ENCODE measurements at places on chromosomes 6 and 20. TPM values are rescaled to one million over a fixed set of nuclear protein-coding genes. Genes with fewer than 3 reads are reported as not detected.

GRCh38 chr6:118317581-118318563, 230.2 kb upstream of the PLN start:
- DNase-seq = peak; percentile 66

DNA sequence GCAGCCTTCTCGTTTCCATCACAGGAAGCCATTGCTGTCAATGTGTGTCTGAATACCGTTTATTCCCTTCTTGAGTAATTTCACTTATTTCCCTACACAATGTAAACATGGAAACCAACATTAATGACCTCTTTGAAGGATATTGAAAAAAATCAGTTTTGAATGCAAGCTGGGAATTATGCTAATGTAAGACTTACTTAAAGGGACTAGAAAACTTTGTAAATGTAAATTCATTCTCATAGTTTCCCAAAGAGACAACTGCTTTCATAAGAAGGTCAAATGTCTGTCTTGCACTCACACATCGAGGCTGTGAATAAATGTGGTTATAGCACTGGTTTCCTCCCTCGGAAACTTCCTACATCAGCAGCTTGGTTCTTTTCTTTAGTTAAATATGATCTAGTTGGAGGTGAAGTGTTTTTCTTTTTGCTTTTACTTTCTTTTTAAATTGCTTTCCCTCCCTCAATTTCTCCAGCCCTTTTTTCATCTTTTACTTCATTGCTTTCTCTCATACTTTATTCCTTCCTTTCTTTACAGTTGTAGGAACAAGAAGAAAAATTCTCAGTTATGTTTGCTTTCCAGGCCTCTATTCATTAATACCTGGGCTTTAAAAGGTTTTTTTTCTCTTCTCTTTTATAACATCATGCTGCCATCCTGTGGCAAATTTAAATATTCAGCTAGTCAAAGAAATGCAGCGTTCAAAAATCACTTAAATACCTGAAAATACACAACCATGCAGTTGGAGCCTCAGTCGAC, 108.3 kb downstream of the TNFAIP3 start:
- peak; percentile 22 for DNase-seq

DNA sequence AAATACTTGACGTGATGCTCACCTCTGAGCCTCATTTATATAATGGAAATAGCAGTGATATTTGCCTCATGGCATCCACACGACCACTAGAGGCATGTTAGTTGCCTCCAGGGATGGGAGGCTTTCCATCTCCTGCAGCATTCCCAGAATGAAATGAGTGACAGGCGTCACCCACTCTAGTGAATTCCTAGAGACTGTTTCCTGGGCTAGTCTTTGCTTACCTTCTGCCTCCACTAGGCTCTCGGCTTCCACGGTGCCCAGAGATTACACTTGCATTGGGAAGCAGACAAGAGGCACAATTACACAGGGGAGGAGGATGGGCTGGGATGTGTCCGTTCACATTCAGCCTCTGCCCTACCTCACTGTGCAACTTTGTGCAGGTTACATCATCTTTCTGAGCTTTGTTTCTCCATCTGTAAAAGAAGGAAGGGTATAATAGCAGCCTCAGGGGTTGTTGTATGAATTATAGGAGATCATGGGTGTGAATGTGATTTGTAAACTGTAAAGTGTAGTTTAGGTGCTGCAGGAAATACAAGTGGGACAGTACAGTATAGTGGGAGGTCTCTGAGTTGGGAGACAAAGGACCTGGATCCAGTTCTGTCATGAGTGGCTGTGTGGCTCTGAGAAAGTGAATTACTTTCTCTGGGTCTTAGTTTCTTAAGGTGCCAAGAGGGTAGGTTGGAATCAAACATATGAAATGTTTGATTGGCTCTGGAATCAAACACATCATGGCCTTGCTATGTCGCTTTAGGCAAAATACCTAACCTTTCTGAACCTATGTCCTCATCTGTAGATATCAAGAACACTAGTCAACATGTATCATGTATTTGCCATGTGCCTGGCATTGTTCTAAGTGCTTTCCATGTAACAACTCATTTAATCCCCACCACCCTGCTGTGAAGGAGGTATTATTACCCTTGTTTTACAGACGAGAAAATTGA, 3.6 kb upstream of the VSTM2L start:
- no peak for DNase-seq

- no peak for DNase-seq
Observed at GRCh38 chr20:54204063-54204462, 3.8 kb upstream of the PFDN4 start.

DNA sequence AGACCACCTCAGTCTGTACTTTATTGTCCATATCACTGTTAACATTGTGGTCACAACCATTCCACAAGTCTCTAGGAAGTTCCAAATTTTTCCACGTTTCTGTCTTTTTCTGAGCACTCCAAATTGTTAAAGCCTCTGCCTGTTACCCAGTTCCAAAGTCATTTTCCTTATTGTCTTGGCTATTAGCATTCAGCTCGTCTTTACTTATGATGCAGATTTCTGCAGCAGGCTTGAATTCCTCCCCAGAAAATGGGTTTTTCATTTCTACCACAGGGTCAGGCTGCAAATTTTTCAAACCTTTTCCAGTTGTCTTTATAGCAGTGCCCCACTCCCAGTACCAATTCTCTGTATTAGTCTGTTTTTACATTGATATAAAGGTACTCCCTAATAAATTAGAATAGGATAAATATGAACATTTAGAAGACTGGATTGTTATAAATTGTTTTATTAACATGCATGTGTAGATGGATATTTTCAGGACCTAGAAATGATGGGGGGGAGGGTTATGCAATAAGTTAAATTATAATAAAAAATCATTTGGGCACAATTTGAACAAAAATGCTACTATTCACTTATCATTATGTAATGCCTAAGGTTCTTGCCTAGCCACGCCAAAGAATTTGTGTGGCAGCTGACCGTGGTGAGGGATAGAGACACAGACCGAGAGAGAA, 595.3 kb upstream of the ADGRB3 start:
- DNase-seq = no peak

Gene CDH22
- total RNA-seq = not detected

All from IMR-90 (cell line).